ENCODE measurements at places on chromosomes 7 and 10.

GRCh38 chr10:117462424-117462792, 80.1 kb upstream of the EMX2 start:
- DNase-seq: no peak

GRCh38 chr7:14714161-14714728, 188.3 kb downstream of the DGKB start:
- DNase-seq: no peak

GRCh38 chr10:51892965-51893658, 193.7 kb upstream of the CSTF2T start:
- no peak for DNase-seq

GRCh38 chr10:34854147-34854601, 39.1 kb upstream of the PARD3 start:
- no peak for DNase-seq

- DNase-seq: no peak
Observed at GRCh38 chr10:75028748-75029147, 82.7 kb upstream of the SAMD8 start.

- DNase-seq: no peak
Observed at GRCh38 chr10:11373717-11374171, 237.7 kb downstream of the USP6NL start.

DNA sequence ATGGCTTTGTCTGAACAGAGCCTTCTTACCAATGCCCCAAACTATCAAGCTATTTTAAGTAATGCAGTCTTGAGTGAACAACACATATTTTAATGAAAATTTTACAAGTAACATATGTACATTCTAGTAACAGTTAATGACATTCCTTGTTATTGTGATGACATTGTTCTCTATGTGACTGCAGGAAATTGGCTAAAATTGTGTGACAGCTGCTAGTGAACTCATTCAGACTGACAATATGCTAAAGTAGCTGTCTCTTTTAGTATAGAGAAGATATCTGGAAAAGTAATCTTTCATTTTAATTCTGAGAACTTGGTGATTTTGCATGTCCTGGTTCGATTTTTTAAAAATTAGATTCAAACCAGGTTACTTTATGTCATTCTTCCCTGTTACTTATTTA, 259.8 kb upstream of the MAGI2 start:
- DNase-seq: no peak

- no peak for DNase-seq
Observed at GRCh38 chr7:106599343-106599698, 61.6 kb downstream of the CCDC71L start.

GRCh38 chr10:24305551-24306506, 96.9 kb downstream of the KIAA1217 start:
- no peak for DNase-seq

DNA sequence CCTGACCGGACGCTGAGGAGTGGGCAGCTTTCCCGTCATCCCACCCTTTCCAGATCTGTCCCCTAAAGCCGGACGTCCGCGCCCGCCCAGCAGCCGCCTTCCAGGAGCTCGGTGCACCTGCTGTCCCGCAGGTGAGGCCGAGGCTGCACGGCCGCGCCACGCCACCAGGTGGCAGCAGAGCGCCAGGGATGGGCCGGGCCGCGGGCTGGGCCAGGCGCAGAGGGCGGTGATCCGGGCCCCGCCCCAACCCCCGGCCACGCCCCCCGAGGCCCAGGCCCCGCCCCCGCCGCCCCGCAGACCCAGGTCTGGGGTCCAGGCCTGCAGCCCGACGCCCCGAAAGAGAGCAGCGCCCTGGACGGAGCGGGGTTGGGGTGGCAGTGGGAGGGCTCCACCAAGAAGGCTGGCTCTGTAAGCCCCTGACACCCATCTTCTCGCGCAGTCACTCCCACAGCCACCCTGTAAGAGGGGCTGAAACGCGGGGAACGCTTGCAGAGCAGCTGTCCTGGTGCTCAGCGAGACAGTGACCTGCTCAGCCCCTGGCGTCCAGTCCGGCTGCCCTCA, 32.2 kb downstream of the FOXL3 start:
- peak; percentile 84 for DNase-seq

DNA sequence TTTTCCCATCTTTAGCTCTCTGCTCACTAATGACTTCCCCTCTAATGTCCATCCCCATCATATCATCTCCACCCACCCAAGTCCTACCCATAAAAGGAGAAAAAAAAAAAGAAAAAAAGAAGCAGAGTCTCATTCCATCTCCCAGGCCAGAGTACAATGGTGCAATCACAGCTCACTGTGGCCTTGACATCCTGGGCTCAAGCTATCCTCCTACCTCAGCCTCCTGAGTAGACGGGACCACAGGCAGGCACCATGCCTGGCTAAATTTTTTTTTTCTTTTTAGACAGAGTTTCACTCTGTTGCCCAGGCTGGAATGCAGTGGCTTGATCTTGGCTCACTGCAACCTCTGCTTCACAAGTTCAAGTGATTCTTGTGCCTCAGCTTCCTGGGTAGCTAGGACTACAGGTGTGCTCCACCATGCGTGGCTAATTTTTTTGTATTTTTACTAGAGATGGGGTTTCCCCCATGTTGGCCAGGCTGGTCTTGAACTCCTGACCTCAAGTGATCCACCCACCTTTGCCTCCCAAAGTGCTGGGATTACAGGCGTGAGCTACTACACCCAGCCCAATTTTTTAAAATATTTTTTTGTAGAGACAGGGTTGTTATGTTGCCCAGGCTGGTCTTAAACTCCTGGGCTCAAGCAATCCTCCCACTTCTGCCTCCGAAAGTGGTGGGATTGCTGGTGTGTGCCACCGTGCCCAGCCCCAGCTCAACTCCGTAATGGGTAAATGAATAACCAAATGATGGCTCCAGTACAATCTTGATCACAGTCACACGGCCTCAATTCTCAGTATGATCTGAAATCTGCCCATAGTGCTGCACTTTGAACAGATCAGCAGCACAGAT, 24.6 kb upstream of the SGMS1 start:
- no peak for DNase-seq

GRCh38 chr10:10053051-10053450, 964.6 kb upstream of the CELF2 start:
- DNase-seq: no peak

- DNase-seq: no peak
Observed at GRCh38 chr10:20887706-20888555, 9.2 kb downstream of the NEBL start.

Data from effector CD4-positive, alpha-beta T cell (primary cell).